ENCODE measurements at places on chromosomes 6 and 20.
A peak's percentile ranks its signal among the peaks of the same experiment; 100 is the strongest.

DNA sequence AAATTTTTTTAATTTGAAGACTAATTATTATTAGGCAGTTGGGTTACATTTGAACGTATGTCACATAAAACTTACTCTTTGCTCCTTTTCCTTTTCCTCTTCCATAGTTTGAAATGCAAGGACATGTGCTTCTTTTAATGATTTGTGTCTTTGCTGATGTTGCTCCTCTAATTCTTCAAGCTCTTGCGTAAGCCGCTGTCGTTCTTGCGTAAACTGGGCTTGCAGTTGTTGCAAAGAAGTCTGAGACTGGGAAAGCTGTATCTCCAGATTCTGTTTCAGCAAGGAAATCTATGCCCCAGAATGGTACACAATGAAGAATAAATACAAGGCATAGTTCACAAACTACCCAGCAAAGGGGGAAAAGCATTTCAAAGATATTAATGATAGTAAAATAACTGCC is 45.1 kb upstream of the MCM9 start:
- DNase-seq = no peak

- no peak for DNase-seq
These were observed 143.3 kb downstream of the TAF4 start for GRCh38 chr20:61922411-61922810.

GRCh38 chr6:42047213-42047590 is 3.1 kb upstream of the TAF8 start:
- no peak for DNase-seq

DNA sequence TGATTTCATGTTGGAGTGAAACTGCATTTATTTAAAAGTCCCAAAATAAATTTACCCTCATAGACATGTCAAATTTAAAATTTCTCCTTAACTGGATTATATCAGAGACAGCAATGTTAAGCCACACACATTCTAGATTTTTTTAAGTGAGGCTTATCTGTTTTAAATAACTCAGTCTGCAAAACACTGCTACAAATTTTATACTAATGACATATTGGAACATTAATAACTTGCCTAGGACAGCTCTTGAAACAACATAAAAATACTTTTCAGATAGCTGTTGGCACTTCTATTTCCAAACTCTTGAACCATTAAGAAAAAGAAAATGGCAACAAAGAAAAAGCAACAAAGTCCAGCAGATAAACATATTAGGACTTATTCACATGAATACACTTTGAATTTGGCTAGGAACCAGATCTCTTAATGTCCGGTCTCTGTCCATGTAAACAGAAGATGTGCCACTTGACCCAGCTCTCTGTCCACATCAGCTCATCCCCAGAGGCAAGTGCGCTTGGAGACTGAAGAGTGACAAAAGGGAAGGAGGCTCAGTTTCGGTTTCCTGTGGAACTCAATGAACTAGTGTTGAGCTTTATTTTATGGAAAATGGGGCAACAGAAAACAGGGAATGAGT is 219.3 kb upstream of the THBS2 start:
- no peak for DNase-seq

DNA sequence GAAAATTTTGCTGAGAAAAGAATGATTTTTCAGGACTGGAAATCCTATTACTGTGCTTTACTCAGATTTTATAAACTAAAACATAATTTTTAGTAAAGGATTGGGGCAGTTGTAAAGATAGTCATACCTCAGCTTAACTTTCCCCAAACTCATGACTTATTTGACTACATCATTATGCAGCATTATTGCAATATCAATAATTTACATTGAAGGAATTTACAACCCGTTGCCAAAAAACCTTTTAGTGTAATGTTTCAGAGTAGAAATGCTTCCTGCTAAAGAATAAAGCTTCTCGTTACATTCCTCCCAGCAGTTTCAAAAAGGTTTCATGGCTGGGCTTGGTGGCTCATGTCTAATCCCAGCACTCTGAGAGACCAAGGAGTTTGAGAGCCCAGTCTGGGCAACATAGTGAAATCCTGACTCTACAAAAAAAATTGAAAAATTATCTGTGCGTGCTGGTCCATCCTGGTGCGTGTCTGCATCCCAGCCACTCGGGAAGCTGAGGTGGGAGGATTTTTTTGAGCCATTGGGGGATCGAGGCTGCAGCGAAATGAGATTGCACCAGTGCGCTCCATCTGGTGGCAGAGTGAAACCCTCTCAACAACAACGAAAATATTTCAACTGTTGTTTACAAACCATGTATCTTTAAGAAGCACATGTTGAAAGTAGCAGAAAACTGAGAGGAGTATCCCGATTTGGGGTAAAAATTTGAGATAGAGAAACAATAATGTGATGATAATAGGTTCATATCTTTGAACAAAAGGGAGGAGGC is 4.4 kb downstream of the AMD1 start:
- DNase-seq = peak; percentile 6

- no peak for DNase-seq
These were observed 22.9 kb upstream of the ESR1 start for GRCh38 chr6:151784441-151785214.

DNA sequence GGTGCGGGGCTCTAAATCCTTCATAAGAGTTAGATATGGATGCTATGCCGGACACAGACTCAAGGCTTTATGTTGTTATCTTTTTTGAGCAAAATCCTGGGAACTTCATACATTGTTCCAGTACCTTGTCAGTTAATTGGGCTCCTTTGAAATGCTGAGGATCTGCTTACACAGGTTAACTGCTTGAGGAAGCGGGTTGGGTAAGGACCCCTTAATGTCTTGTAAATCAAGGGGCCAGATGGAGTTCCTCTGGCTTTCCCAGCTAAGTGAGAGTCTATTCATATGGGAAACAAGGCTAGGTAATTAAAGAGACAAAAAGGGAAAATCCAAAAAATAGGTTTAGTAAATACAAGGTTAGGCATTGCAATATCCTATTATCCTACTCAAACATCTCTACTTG is 141.5 kb downstream of the OR2B2 start:
- no peak for DNase-seq

- no peak for DNase-seq
These were observed 77.9 kb upstream of the RALY start for GRCh38 chr20:33915726-33916331.

DNA sequence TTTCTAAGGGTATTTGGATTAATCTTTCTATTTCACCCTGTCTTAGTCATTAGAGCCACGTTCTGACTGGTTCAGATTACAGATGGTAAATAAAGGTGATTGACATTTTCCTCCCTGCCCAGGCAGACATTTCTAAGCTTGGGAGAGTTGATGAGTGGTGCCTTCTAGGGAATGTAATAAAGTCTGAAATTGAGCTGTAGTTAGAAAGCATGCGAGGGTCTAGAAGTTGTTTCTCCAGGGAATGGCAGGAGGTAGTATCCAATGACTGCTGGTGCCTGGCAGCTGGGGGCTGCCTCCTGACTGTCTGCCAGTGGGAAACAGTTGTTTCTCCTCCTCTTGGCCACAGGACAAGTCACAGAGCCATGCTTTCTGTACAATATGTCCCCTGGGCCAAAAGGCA is 14.6 kb downstream of the EDN3 start:
- DNase-seq = no peak

GRCh38 chr20:10090588-10091166 is 55.9 kb downstream of the ANKEF1 start:
- peak; percentile 66 for DNase-seq

DNA sequence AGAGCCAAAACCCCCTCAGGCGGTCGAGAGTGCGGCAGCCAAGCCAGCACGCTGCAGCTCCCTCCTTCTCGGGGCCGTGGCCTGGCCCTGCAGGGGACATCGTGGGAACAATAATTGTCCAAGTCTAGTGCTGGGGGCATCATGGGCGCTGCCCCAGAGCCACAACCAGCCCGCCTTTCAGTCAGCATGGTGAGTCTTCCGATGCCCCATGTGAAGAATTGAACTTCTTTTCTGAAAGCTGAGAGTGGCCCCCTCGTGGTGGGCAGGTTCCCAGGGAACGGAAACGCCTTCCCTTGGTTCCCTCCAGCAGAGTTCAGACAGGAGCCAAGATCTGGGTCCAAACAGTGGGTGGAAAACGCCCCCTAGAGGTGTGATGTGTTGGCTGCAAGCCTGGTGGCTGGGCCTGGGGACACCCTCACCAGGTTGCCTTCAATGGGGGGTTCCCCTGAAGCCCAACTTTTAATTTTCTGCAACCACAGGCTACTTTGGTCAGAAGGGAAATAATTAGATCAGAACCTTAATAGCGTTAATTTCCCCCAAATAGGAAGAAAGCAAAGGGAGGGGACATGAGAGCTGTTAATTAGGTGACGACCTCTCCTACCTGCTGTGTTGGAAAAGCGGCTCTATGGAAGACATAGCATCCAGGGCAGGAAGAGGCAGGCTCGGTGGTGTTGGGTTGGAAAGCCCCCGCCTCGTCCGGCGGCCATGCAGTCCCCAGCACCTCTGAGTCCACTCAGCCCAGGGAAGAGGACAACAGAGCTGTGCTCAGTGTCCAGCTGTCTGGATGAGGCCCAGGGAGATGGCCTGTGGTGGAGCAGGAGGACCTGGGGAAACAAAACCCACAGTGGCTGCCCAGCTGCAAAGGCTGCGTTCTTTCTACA is 4.7 kb upstream of the MRGBP start:
- DNase-seq = peak; percentile 88

DNA sequence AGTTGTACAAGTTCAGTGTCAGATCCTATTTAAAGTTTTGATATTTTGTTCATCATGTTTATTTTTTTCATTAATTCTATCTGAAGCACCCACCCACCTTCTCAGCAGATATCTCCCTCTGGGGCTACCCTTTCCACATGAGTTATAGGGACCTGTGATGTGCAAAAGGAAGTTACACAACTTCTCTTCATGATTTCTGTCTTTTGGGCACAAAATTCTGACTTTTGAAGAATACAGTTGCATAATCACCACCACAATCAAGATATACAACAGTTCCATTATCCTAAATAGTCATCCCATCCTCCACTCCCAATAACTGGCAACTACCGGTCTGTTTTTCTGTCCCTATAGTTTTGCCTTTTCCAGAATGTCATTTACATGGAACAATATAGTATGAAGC is 13.8 kb upstream of the FUCA2 start:
- no peak for DNase-seq

DNA sequence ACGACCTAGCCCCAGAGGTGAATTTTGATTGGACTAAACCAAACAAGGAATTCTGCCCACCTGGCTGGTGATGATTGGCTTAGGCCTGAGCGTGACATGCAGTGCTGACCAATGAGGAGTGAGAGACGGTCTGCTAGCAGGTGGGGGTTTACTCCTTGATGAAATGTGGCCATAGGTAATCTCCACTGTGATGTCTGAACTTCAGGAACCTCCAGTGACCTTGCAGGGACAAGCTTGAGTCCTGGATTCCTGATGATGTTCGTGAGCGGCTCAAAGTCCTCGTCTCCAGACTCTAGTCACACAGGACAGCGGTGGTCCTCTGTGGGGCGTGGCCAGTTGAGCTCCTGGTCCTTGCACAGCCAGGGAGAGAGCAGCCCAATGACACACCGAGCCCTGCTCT is 8.4 kb downstream of the VSX1 start:
- DNase-seq = no peak

- DNase-seq = peak; percentile 66
These were observed 818 bp upstream of the MDGA1 start for GRCh38 chr6:37698264-37699137.

- DNase-seq = no peak
These were observed 77.1 kb downstream of the FARS2 start for GRCh38 chr6:5338177-5338960.

DNA sequence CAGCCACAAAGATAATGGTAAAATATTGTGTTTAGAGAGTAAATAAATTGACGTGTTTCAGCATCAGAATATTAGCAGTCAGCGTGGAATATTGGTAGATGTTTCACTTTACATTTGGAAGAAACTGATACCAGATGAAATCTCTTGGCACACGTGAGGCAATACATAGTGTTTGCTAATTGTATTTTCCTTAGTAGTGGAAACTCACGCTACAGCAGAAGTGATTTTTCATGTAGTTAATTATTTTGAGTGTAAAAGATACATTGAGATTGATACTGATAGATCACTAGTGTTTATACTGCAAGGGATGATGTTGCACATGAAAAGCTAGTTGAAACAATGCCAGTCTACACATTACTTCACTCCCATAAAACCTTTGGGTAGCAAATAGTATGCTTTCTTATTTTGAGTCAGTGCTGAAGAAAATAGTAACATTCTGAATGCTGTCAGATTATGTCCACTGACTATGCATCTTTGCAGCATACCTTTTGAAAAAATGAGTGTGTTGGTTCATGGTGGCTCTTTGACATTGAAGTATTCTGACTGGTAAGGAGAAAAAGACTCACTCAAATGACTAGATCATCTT is 59.3 kb downstream of the CD2AP start:
- DNase-seq = no peak
